ENCODE measurements at places on chromosomes 5 and 9. TPM values are rescaled to one million over a fixed set of nuclear protein-coding genes. Genes with fewer than 3 reads are reported as not detected.

The NPM1 gene
- 1,513 TPM for total RNA-seq

The PSAT1 gene
- 16.4 TPM for total RNA-seq

The ADGRD2 gene
- not detected for total RNA-seq

The EQTN gene
- total RNA-seq, result not detected

The OBP2B gene
- total RNA-seq, result not detected

The ROPN1L gene
- total RNA-seq, result 0.45 TPM

The PCDHAC2 gene
- 0.09 TPM for total RNA-seq

The WDR38 gene
- not detected for total RNA-seq

The ADAMTSL1 gene
- total RNA-seq, result 21.6 TPM

The GHR gene
- 0.66 TPM for total RNA-seq

The CERCAM gene
- total RNA-seq, result 48.1 TPM

The OR2Y1 gene
- total RNA-seq, result not detected

The MRPL50 gene
- 12.8 TPM for total RNA-seq

The FBN2 gene
- total RNA-seq, result 9.8 TPM

The AK6 gene
- 55.3 TPM for total RNA-seq

The ACOT12 gene
- not detected for total RNA-seq

The GAS1 gene
- 1.2 TPM for total RNA-seq

The ANKDD1B gene
- total RNA-seq, result 0.09 TPM

The DBH gene
- total RNA-seq, result not detected

The CLK4 gene
- 20.0 TPM for total RNA-seq

The ADCY2 gene
- not detected for total RNA-seq

The FAM153A gene
- total RNA-seq, result 0.28 TPM

The STKLD1 gene
- total RNA-seq, result 0.47 TPM

The DRD1 gene
- total RNA-seq, result not detected

The CDC20B gene
- not detected for total RNA-seq

The FCN2 gene
- total RNA-seq, result not detected

The CAMSAP1 gene
- 25.2 TPM for total RNA-seq

The STPG3 gene
- total RNA-seq, result not detected

The OSMR gene
- 9.7 TPM for total RNA-seq

The TAF11L3 gene
- not detected for total RNA-seq

The PCDHGA8 gene
- 1.3 TPM for total RNA-seq

The DIPK1B gene
- 100 TPM for total RNA-seq

The EXOSC2 gene
- 30.8 TPM for total RNA-seq

The PCSK1 gene
- total RNA-seq, result 2.2 TPM

The GDA gene
- total RNA-seq, result not detected

The SLC46A2 gene
- total RNA-seq, result not detected

The PCDHB6 gene
- total RNA-seq, result 0.09 TPM

The SURF6 gene
- 10.6 TPM for total RNA-seq

The KIF3A gene
- 10.4 TPM for total RNA-seq

The HSPB3 gene
- not detected for total RNA-seq

The ARHGEF37 gene
- total RNA-seq, result 9.4 TPM

The GARIN3 gene
- total RNA-seq, result not detected

The PDZD2 gene
- total RNA-seq, result 3.2 TPM

The PCDHB5 gene
- total RNA-seq, result 0.56 TPM

The TERT gene
- not detected for total RNA-seq

All from endothelial cell of coronary artery (primary cell).